ENCODE measurements at places on chromosomes 1 and 21.
A peak's percentile ranks its signal among the peaks of the same experiment; 100 is the strongest.

GRCh38 chr1:86705665-86705985 lies 1.2 kb downstream of the SH3GLB1 start:
- no peak for DNase-seq

GRCh38 chr1:174818951-174819350 lies 180.8 kb upstream of the CACYBP start:
- DNase-seq = no peak

GRCh38 chr1:116531917-116532316 lies 38.9 kb downstream of the CD58 start:
- DNase-seq = no peak

- no peak for DNase-seq
Observed at GRCh38 chr1:39839651-39840050, 43.7 kb downstream of the TRIT1 start.

GRCh38 chr1:202615501-202616354 lies 94.5 kb downstream of the SYT2 start:
- peak; percentile 23 for DNase-seq

- DNase-seq = no peak
Observed at GRCh38 chr21:43343992-43344886, 82.7 kb downstream of the SIK1 start.

- DNase-seq = peak; percentile 42
Observed at GRCh38 chr1:217140041-217140901, 417.0 kb upstream of the ESRRG start.

- DNase-seq = no peak
Observed at GRCh38 chr1:6151291-6151822, 28.8 kb downstream of the CHD5 start.

- no peak for DNase-seq
Observed at GRCh38 chr1:207328004-207328403, 6.5 kb downstream of the CD55 start.

GRCh38 chr1:9435854-9436640 lies 103.2 kb upstream of the SLC25A33 start:
- DNase-seq = no peak

GRCh38 chr1:216854836-216855484 lies 131.7 kb upstream of the ESRRG start:
- no peak for DNase-seq

GRCh38 chr1:218983848-218984247 lies 189.8 kb upstream of the LYPLAL1 start:
- no peak for DNase-seq

GRCh38 chr21:40563900-40564299 lies 283.1 kb downstream of the DSCAM start:
- no peak for DNase-seq

DNA sequence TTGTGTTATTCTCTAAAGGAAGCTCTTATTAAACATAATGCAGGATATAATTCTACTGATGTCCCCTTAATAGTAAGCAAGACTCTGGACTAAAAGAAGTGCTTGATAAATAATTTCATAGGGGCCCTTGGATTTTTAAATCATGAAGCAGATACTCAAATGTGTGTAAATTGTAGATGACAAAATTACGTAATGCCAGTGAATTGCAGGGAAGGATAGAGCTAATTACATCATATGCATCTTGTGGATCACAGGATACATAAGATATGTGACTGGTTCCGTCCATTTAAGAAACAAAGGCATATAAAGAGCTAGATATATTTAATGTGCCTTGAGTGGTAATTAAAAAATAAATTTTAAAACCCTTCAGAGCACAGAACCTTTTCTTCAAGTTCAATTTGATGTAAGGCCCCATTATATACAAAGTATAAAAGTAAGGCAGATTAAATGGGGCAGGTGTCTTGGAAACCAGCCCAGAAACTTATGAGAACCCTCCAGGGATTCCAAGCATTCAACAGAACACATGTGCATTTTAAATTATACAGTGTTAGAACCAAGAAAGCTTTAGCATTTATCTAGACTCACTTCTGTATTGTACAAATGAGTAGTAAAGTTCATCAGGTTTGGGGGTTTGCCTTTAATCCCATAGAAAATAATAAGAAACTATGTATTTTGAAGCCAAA lies 190.4 kb downstream of the NCAM2 start:
- no peak for DNase-seq

GRCh38 chr1:211643324-211644212 lies 31.9 kb downstream of the NEK2 start:
- peak; percentile 55 for DNase-seq

DNA sequence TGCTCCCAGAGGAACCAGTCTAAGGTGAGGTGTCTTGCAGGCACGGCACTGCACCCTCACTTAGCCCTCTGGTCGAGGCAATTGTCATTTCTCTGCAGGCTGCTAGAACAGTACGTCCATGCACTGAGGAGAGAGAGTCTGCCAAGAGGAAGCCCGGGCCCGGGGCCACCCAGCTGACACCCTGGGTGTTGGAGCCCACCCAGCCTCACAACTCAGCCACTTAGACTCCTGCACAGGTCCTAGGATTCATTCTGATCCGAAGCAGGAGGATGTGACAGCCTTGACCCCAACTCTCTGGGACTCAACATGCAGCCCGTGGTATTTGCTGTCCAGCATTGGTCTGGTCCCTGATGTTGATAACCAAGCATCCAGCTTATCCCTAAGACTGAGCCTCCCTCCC lies 111.9 kb downstream of the ADSS2 start:
- DNase-seq = no peak

GRCh38 chr1:9253453-9254105 lies 19.0 kb downstream of the H6PD start:
- no peak for DNase-seq

- DNase-seq = no peak
Observed at GRCh38 chr1:67515324-67516080, 85.3 kb upstream of the SERBP1 start.

GRCh38 chr1:232590744-232591082 lies 39.2 kb downstream of the SIPA1L2 start:
- DNase-seq = no peak

- no peak for DNase-seq
Observed at GRCh38 chr1:19122668-19123067, 87.4 kb downstream of the UBR4 start.

DNA sequence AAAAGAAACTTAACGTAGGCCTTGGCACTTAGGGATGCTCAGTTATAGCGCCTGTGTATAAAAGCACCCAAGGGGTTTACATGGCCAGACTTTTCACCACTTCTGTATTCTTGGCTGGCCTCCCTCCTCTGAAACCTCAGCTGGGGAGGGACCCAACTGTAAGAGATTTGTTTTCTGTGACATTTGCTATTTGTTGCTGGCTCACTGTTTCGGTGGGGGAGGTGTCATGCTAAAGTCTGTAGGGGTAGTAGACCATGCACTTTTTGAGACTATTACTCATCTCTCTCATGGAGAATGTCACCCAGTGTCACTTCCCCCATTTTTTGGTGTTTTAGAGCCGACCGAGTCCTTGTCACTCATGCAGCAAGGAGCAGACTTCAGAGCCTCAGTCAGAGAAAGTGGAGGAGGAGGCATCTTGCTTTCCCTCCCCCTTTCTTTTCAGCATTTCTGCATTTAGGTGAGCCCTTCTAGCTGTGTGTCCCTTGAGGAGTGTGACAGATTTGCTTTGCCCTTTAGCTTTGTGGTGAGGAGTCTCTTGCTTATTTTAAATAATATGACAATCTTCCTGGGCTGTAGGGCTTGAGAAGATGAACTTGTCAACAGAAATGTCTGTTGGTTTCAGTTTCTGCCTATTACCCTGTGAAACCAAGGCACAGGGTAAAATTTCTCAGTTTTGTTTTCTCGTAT lies 160.1 kb downstream of the FASLG start:
- DNase-seq = no peak

DNA sequence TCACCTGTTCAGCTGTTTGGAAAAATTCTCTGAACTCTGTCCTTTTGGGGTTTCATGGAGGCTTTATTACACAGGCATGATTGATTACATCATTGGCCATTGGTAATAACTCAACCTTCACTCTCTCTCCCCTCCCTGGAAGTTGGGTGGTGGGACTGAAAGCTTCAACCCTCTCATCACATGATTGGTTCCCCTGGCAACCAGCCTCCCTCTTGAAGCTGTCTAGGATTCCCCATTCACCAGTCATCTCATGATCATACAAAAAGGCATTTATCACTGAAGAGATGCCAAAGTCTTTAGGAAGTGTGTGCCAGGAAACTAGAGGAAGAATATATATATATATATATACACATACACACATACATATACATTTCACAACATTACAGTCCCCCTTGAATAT lies 228.5 kb downstream of the ZNF326 start:
- no peak for DNase-seq

GRCh38 chr1:156750711-156751450 lies 594 bp downstream of the HDGF start:
- DNase-seq = peak; percentile 91

DNA sequence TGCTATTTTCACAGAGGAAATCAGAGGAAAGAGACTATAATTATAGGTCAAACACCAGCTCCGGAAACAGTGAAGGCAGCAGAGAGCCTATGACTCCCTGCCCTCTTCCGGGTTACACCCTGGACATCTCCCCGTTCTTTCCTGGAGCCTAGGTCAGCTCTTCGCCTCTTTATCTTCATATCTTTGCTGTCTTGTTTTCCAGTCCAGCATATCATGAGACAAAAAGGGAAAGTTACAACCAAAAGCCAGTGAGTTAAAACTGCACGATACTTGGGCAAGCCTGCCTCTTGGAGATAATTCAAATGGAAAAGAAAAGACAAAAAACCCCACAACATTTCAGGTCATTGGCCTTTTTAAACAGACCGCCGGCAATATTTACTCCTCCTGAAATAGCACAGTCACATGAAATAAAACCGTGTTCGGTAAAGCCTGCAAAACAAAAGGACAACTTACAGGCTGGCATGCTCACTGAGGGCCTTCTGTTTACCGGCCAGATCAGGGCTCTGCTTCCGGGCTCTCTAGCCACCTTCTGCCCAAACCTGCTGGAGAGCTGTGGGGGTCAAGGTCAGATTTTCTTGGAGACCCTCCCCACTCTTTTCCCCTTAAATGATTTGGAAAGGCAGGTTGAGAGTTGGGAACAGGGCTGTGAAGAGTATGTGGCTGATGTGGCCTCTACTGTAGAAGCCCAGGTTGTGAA lies 42.8 kb upstream of the PPP2R5A start:
- DNase-seq = no peak

DNA sequence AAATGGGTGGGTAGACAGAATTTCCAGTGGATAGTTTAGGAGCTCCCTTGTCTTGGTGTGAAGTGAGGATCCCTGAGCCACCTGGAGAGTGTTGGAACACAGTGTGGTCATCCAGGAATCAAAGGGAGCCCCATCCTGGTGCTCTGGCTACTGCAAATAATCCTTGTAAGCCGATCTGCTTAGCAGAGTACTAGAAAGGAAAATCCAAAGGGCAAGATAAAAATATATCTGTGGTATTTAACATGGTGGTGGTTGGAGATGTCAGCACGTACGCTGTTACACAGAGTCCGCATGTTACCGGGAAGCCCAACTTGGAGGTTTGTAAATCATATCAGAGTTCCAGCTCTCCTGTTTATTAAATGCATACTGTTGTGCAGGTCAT lies 39.0 kb downstream of the VANGL1 start:
- no peak for DNase-seq

- peak; percentile 60 for DNase-seq
Observed at GRCh38 chr1:192546596-192547190, 28.9 kb upstream of the RGS1 start.

DNA sequence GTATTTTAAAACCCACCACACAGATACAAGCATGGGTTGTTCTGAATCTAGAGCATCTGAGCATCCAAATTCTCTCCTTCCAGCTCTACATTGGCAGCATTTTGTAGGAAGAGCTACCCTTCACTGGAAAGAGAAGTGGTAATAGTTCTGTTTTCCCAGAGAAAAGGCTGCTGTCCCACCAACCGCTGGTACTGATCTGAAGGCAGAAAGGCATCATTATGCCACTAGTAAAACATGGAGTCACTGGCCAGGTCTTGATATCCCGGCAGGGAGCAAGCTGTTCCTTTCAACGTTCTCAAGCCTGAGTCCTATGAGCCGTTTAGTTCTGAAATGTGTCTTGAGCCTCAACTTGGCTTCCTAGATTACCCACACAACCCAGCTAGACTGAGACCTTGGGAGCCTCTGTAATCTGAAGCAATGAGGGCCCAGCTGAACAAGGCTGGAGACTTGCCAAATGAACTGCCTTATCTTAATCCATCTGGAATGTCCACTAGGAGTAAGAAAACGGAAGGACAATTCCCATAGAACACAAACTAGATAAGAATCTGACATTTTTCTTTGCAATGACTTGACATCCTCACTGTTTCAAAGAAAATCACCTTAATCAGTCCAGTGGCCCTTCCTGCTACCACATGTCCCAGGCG lies 116.8 kb downstream of the KCNH1 start:
- DNase-seq = no peak

DNA sequence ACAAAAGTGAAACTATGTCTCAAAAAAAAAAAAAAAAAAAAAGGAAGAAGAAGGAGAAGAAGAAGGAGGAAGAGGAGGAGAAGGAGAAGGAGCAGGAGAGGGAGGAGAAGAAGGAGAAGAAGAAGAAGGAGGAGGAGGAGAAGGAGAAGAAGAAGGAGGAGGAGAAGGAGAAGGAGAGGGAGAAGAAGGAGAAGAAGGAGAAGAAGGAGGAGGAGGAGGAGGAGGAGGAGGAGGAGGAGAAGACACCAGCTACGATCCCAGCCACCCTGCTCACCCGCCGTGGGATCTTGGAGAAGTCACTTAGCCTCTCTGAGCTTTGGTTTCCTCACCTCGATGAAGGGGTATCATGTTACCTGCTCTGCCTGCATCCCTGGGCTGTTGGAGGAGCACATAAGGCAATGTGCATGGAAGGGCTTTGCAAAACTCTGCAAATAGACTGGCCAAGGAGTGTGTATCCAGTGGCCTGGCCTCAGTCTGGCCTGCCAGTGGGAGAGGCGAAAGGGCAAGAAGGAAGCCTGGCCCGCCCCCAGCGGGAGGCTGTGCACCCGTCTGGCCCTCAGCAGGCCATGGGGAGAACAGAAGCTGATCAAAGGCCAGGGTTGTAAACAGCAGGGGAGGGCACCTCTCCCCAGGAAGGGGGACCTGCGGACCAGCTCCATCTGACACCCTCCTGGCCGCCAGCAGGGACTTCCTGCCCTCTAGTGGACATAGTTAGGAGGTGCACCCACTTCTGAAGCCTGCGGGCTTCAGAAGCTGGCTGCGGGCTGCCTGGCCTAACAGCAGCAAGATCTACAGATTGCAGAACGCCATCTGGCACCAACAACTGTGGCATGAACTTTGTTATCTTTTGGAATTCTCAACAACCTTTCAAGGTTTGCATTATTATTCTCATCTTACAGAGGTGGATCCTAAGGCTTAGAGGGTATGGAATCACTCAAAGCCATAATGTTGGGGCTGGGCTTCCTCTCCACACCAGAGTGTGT lies 19.2 kb upstream of the CDK18 start:
- DNase-seq = no peak

GRCh38 chr1:22520871-22521270 lies 42.4 kb upstream of the EPHA8 start:
- DNase-seq = no peak

All from left lung (tissue), 14 donors.